ENCODE measurements at places on chromosomes 2 and 18. TPM values are rescaled to one million over a fixed set of nuclear protein-coding genes. Genes with fewer than 3 reads are reported as not detected.

Gene ITSN2
- 54.7 TPM for total RNA-seq

Gene CARF
- total RNA-seq, result 23.8 TPM

Gene POTEI
- not detected for total RNA-seq

Gene CNDP1
- 126 TPM for total RNA-seq

Gene SPATA3
- total RNA-seq, result not detected

GRCh38 chr2:58364098-58364497, 123.0 kb upstream of the FANCL start:
- no peak for DNase-seq

DNA sequence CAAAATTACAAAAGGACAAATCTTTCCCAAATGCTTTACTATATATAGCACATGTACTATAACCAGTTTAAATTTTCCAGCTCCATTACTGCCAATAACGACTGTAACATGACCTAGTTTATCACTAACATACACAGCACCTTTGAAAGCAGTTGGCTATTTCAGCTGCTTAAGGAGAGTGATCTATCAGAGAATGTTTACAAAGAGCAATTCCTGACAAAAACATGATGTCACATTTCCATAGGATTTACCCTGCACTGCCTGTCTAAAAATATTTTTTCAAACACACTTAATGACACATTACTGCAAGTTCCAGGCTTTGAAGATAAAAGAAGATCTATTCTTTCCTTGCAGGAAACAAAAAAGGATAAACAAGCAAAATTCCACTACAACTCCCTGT, 40.6 kb downstream of the ZNF516 start:
- DNase-seq, result no peak

GRCh38 chr18:69209761-69210160, 190.9 kb upstream of the DOK6 start:
- DNase-seq, result no peak

GRCh38 chr18:25866331-25866730, 224.1 kb downstream of the SS18 start:
- no peak for DNase-seq

- no peak for DNase-seq
Observed at GRCh38 chr18:75455249-75456198, 28.0 kb upstream of the SMIM21 start.

DNA sequence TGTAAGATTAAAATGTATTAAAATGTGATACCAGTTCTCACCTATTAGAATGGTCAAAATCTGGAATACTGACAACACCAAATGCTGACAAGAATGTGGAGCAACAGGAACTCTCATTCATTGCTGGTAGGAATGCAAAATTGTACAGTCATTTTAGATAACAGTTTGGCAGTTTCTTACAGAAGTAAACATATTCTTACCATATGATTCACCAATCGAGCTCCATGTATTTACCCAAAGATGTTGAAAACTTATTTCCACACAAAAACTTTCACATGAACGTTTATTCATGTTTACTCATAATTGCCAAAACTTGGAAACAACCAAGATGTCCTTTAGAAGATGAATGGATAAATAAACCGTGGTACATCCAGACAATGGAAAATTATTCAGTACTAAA, 1193.5 kb upstream of the ACVR2A start:
- no peak for DNase-seq

DNA sequence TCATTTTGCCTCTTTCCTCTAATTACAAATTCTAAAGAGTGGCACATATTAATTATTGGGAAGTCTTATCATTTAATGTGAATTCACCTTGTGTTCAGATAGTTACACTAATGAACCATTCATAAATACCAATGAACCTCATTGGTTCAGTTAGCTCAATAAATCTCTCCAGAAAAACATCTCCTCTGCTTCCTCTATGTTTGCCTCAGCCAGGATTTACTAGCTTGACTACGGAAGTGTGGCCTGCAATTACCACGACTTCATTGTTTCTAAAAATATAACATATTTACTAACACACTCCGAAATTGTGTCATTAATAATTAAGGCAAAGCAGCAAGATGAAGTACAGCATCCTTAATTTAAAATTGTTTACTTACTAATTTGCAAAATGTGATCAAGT, 103.3 kb downstream of the PLA2R1 start:
- no peak for DNase-seq

- no peak for DNase-seq
Observed at GRCh38 chr2:63058921-63059792, 8.5 kb downstream of the OTX1 start.

- peak; percentile 12 for DNase-seq
Observed at GRCh38 chr2:161580426-161580825, 43.8 kb upstream of the SLC4A10 start.

DNA sequence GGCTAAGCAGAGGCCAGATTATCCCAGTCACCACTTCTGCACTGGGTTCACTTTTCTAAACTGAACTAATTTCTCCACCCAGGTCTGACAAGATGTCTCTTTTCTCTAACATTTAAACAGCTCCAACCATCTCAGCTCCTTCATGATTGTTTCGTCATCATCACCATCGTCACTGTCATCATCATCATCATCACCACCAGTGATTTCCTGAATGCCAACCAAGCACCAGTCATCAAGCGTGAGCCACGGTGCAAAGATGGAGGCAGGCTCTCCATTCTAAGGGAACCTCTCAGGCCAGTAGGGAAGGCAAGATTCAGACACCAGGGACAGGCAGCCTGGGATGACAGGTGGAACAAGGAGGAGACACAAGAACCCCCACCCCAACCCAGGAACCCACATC, 25.5 kb upstream of the TMBIM1 start:
- DNase-seq, result no peak

GRCh38 chr2:46925474-46926351, 10.1 kb upstream of the MCFD2 start:
- DNase-seq, result no peak

DNA sequence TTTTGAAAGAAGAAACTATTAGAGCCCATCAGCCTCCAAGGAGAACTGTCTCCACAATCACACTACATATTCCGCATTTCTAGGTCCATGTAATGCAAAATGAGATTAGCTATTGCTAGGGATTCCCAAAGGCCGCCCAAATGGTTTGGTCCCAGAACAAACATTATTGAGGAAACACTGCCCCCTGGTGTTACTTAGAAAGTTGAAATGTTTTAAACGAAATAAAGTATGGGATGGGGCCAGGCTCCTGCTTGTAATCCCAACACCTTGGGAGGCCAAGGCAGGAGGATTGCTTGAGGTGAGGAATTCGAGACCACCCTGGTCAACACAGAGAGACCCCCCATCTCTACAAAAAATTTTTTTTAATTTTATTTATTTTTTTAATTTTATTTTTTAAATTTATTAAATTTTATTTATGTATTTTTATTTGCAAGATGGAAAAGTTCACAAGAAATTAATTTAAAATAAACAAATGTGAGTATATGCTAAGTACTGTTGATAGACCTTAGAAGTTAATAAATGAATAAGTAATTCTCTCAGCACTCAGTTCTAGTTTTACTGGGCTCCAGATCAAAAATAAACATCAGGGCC, 5.5 kb downstream of the NHEJ1 start:
- DNase-seq, result no peak

DNA sequence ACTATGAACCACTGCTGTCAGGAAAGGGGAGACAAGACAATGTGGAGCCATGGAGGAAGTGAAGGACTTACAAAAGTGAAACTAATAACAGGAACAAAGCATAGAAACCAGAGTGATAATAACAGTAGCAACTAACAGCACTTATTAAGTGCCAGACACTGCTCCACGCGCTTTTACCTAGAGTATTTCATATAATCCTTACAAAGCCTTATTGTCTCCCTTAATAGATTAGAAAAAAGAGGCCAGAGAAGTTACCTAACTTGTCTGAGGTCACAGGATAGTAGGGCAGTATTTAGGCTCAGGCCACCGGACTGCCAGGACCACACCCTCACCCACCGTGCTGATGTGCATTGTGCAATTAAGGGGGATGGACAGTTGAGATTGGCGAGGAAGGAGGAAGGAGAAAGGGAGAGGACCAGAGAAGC, 98.6 kb upstream of the NFU1 start:
- DNase-seq, result no peak

All from dorsolateral prefrontal cortex (tissue), 122 donors.